ENCODE measurements at places on chromosomes 1 and 21.

DNA sequence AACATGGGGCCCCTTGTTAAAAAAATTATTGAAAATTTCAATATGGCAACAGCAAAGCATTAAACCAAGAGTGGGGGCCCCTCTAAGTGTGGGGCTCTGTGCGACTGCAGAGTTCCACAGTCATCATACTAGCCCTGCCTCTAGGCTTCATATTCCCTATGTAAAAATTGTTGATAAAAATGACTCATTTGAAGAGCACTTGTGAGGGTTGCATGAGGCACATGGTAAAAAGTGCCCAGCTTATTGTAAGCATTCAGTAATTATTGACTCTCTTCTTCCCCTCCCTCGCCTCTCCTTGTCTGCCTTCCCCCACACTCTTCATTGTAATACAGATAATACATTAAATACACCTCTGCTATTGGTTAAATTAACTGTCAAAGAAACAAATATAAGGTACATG, 86.7 kb upstream of the PTBP2 start:
- DNase-seq, result no peak

DNA sequence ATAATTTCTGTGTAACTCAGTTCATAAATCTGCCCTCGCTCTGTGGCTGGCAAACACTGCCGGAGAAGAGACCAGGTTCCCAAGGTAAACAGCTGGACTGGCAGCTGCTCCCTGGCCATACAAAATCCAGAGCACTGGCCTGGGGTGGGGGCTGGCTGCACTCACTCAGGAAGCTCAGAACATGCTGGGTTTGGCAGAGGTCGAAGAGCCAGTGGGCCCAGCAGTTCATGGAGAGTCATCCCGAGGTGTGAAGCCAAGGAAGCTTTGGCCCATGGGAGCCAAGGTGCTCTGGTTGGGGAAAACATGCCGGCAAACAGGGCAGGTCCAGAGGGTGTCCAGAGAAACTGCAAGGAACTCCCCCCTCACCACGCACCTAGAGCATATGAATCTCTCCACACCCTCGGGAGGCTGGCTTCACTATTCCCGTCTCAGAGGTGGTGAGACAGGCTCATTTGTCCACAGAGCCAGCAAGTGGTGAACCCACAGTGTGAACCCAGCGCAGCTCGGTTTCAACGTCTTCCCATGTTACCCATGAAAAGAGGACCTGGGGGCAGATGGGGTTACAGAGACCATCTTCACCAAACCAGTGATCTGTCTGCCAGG, 102.4 kb downstream of the DMRTB1 start:
- no peak for DNase-seq

GRCh38 chr1:170296642-170297041, 150.9 kb downstream of the NTMT2 start:
- no peak for DNase-seq

GRCh38 chr1:102431253-102431652, 434.5 kb upstream of the OLFM3 start:
- no peak for DNase-seq

DNA sequence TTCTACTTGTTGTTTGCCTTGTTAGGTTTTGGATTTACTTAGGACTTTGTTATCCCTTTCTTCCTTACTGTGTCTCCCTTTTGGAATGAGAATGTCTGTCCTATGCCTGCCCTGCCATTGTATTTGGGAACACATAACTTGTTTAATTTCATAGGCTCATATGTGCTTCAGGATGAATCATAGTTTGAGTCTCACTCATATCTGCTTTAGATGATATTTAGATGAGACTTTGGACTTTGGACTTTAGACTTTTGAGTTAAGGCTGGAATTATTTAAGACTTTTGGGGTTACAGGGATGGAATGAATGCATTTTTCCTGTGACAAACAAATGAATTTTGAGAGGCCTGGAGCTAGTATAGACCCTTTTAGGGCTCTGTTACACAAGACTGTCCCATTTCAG, 33.4 kb downstream of the PSMG1 start:
- DNase-seq, result no peak

DNA sequence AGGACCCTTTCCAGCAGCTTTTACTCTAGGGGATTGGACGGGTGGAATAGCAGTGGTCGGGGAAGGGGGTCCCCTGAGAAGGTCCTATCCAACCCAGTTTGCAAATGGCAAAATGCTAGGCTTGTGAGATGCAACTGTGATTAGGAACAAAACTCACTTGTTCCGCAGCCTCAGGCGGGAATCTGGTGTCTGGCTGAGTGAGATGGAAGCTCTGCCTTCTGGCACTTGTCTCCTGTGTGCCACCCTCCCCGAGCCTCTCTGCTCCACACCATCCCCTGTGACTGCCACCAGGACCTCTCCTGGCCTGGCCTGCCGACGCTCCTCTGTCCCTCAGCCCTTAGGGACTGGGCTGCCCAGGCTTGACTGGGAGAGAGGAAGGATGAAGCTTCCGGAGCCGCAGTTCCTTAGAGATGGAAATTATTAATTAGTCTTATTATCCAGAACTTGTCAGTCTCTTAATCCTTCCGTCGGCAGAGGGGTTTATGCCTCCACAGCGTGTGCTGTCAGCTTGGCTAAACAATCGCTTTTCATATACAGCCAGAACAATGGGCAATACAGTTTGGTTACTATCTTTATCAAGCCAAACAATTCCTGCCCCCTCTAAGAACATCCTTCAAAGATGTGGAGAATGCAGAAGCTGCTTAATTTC, 292.8 kb upstream of the VAMP3 start:
- no peak for DNase-seq

- no peak for DNase-seq
Measured at GRCh38 chr1:61334718-61335589, 252.6 kb downstream of the NFIA start.

- DNase-seq, result no peak
Measured at GRCh38 chr1:109806733-109807400, 43.1 kb upstream of the EPS8L3 start.

GRCh38 chr1:214361636-214362035, 80.7 kb downstream of the SMYD2 start:
- no peak for DNase-seq

- no peak for DNase-seq
Measured at GRCh38 chr1:89812992-89813391, 7.8 kb upstream of the LRRC8D start.

GRCh38 chr1:93007941-93008577, 46.8 kb upstream of the DIPK1A start:
- no peak for DNase-seq

- no peak for DNase-seq
Measured at GRCh38 chr1:48472638-48473037, 634 bp upstream of the SPATA6 start.

DNA sequence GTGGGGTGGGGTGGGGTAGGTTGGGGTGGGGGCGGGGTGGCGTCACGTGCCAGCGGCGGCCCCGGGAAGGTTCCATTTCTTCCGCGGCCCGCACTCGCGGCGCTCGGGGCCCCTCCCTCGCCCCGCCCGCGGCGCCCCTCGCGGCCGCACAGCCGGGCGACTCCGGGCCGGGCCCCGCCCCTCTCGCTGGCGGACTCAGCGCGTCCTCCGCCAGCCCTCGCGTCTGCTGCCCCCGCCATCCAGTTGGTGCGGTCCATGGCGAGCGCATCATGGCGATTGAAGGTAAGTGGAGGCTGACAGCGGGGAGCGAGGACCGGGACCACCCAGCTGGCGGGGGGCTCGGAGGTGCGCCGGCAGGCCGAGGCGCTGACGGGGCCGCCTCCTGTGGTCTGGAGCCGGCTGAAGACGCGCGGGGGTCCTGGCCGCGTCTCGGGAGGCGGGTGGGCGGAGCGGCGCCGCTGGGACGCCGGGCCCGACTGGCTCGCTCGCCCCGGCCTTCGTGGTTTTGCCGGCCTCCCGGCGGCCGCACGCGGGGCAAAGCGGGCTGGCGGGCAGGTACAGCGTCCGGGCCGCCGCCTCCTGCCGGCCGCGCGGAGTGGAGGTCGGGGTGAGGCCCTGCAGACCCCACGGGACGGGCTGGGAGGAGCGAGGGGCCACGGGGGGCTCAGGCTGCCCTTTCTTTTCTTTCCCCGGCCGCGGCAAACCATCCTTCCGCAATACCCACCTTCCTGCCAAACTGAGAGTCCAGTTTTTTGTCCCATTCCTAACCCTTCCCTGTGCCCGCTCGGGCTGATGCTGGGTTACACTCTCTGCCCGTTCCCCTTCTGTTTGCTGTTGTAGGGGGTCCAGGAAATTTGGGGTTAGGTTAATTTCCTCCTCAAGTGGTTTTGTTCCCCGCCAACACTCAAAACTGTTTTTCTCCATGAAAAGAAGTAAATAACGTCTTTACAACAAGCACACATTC, at the start of gene SYT14:
Gene SYT14 (plus strand): TSS at position 222 of the 964 bp plus-strand sequence. CDS start 48 bp downstream, at position 270.
- DNase-seq, result no peak

GRCh38 chr1:243416495-243416894, 160.7 kb downstream of the SDCCAG8 start:
- no peak for DNase-seq

- no peak for DNase-seq
Measured at GRCh38 chr21:24899138-24899537, 708.1 kb downstream of the MRPL39 start.

GRCh38 chr1:159122005-159122621, 45.5 kb upstream of the AIM2 start:
- DNase-seq, result no peak

DNA sequence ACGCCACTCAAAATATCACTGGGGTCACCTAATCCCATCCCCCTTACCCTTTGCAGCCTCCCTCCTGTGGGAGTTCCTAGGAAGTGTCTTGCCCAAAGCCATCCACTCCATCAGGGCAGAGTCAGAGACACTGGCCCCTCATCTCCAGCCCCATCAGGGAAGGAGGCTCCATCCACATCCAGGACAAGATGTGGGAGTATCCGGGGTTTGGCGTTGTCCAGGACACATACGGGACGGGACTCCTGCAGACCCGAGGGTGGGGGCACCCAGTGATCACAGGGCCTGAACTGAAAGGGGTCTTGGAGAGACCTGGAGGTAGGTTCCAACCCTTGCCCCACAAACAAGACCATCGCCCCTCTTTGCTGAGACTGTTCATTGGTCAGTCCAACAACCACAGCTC, 348.2 kb downstream of the MATN1 start:
- no peak for DNase-seq

- peak; percentile 87 for DNase-seq
Measured at GRCh38 chr1:6962478-6962995, 177.3 kb downstream of the CAMTA1 start.

- no peak for DNase-seq
Measured at GRCh38 chr1:14955402-14955801, 198.1 kb upstream of the TMEM51 start.
